ENCODE measurements at places on chromosomes 4 and X.

DNA sequence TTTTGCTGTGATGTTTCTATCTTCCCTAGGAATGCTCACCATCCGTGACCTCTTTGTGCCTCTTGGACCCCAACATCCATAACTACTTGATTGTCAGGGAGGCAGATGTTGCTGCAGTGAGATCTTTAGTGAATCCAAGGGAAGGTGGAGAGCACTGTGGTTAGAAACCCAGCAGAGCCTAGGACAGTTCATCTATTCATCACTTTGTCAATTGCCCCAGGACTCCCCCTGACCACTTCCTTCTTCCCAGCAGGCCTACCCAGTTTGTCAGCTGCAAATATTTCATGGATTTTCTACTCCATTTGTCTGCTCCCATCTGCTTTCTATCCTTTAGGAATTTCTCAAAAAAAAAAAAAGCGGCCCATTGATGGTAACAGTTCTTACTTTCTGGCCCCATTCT, 942.8 kb downstream of the PCDH7 start:
- DNase-seq = no peak

- peak; percentile 10 for DNase-seq
Observed at GRCh38 chr4:105186701-105187161, 40.1 kb downstream of the TET2 start.

GRCh38 chr4:113904877-113905276, 74.6 kb downstream of the ARSJ start:
- no peak for DNase-seq

- DNase-seq = no peak
Observed at GRCh38 chr4:56627985-56628384, 53.1 kb downstream of the HOPX start.

DNA sequence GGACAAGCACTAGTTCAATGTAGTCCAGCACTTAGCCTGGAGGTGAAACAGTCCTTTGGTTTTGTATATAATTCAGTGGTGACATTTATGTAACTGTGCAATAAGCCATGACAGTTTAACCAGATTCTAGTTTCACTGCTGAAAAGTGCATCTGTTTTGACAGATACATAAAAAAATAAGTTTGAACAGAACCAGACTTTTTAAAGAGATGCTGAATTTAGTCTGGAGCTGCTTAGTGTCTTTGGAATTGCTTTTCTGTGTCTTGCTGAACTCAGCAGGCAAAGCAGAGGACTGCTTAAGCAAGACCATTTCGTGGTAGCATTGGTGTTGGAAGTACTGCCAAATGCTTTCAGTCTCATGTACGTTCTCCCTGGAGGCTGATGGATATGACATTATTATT, 393.5 kb downstream of the MAPK10 start:
- DNase-seq = no peak

DNA sequence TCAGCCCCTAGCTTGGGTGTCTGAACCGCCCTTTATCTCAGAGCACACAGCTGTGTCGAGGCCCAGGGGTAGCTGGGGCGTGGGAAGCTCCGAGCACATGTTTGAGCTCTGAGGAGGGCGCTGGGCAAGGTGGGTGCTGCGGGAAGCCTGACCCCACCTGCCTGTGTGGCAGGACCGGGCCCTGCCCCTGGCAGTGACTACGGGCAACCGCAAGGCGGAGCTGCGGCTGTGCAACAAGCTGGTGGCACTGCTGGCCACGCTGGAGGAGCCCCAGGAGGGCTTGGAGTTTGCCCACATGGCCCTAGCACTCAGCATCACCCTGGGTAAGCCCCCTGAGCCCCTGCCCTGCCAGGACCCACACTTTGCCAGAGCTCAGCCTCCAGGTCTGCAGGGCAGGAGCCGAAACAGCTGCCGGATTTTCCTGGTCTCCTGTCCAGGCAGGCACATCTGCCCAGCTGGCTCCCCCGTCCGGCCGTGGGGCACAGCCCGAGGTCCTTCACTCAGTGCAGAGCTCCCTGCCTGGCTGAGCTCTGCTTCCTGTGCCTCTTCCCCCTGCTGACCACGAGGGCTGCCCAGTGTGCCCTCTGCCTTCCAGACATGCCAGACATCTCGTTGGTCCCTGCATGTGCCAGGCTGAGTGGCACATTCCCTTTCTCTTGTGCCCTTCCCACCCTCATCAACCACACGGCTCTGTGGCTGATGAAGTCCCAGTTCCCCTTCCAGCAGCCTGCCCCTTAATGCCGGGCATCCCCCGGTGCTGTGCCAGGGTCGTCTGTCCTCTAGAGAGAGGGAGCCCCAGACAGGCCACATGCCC, 33.2 kb upstream of the HTRA3 start:
- DNase-seq = no peak

- DNase-seq = no peak
Observed at GRCh38 chr4:127179256-127180087, 453.3 kb upstream of the INTU start.

DNA sequence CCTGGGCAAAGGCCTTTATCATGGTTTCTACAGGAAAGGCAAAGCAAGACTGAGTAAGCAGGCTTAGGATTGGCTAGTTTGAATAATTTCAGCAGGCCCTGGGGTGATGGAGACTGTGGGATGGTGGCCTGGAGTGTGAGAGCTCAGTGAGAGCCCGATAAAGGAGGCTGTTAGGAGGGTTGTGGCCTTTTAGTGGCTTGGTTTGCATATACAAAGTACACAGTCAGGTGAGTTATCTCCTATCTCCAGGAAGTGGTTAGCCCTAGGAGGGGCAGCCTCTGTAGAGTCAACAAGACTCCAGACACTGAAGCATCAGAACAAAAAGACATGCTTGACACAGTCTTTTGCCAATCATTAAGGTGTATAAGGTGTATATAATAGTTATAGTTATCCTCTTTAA, 157.2 kb downstream of the CFAP299 start:
- DNase-seq = no peak

DNA sequence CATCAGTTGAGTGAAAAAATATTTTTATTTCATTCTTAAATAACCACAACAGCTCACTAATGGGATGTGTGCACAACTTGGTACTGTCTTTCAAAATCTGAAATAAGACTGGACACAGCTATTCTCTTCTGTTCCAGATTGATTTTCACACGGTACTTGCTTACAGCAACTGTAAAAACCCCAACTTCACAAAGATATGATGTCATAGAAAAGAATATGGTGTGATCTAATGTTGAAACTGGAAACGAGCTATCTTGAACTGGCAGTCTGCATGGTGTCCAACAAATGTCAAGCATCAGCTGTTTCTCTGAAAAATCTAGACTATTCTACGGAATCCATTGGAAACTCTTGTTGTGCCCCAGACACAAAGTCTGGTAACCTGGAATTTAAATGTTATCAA, 14.7 kb downstream of the HELQ start:
- DNase-seq = no peak

DNA sequence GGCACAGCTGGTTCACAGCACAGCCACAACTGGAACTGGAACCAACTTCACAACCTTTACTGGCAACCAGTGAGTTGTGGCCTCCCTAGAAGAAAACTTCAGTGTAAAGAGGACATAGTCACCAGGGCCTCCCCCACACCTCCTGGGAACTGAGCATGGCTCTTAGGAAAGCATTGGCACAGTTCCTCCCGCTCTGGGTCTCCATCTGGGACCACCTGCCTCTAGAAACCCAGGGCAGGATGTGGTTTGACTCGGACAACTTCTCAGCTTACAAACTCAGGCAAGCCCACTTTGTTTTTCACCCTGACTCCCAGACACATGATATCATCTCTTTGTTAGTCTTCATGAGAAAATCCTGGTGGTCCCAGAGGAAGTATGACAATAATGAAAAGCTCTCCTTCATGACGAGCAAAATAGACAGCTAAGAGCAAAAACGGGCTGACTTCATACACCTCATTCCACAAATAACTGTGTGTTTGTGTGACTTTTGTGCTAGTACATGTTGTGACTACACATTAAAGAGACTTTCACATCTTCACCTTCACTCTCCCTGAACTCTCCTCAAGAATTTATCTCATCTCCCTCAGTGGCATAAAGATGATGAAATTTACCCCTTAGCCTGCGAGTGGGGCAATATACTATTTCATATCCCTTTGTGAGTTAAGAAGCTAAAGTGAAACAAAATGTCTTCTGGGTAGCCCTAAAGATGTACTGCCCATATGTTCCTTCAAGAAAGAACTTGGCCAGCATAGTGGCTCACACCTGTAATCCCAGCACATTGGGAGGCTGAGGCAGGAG, 75.4 kb downstream of the SH3KBP1 start:
- no peak for DNase-seq

DNA sequence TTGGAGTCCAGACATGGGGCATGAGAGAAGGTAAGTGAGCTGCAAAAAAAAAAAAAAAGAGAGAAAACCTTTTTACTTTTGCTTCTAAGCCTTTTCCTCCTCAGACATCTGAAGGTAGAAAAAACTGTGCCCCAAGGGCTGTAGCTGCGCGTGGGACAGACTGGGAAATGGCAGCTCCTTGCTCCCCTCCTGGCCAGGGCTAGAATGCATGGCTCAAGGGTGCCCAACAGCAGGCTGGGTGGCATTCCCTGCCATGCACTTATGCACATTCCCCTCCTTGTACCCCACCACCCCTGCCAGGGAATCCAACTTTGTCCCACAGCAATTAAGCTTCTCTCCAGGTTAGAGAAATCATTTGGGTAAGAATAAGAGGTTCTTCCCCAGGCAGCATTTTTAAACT, 421.2 kb downstream of the TRAM1L1 start:
- no peak for DNase-seq

DNA sequence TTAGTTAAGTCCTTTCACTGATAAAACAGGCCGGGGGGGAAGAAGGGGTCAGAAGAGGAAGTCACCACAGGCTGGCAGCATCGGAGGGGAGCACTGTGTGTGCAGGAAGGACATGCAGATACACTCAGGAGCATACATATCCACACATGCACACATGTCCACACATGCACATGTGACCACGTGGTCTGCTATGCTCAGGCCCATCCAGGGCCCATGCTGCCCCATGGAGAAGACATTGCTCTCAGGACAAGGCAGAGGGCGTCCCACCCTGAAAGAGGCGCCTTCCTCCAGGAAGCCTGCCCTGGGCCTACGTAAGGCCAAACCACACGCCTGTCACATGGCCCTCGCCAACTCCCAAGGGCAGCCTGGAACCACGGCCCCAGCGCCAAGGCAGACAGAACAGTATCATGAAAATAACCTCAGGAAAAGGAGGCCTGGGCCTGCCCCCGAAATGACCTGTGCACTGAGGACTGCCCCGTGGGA, 15.8 kb downstream of the WDR1 start:
- DNase-seq = no peak

GRCh38 chrX:15854080-15854655, 445 bp downstream of the AP1S2 start:
- DNase-seq = peak; percentile 60

- no peak for DNase-seq
Observed at GRCh38 chr4:7938266-7938608, 1.4 kb downstream of the AFAP1 start.

- DNase-seq = no peak
Observed at GRCh38 chr4:13203101-13203500, 281.0 kb downstream of the RAB28 start.

GRCh38 chr4:179989975-179990374, 2253.2 kb upstream of the TENM3 start:
- no peak for DNase-seq

GRCh38 chr4:169063441-169063840, 53.4 kb upstream of the CBR4 start:
- DNase-seq = no peak

- no peak for DNase-seq
Observed at GRCh38 chr4:47088298-47088697, 56.9 kb downstream of the GABRB1 start.

DNA sequence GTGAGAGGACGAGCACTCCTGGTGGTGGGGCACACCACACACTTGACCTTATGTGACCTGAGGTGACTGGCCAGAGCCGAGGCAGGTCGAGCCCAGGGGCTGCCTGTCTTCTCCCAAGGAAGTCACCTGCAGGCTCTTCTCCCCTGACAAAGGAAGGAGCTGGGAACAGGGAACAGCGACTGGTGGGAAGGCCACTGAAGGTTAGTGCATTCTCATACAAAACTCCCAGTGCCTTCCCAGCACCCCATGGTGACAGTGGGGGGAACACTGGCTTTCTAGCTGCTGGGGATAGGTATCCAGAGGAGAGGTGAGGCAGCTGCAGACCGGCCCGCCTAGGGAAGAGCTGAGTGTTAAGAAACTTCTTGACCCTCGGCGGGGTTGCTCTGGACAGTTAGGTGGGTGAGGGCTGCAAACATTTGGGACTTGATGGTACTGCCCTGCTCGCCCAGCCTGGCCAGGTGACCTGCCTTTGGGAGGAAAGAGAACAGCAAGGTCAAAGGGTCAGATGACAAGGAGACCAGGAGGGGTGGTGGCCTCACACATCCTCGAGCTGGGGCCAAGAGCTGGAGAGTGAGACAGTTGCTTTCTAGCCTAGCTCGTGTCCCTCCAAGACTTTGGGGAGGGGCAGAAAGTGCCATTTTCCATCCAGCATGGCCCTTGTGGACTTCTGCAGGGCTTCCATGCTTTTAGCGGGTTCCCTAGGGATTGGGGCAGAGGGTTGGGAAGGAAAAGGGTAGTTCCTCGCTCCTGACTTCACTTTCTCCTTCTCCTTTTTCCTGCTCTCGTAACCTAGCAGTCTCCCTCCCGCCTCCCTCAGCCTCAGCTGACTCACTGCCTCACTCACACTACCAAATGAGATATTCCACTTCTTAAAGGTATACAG, 2.7 kb downstream of the NALF2 start:
- DNase-seq = no peak

DNA sequence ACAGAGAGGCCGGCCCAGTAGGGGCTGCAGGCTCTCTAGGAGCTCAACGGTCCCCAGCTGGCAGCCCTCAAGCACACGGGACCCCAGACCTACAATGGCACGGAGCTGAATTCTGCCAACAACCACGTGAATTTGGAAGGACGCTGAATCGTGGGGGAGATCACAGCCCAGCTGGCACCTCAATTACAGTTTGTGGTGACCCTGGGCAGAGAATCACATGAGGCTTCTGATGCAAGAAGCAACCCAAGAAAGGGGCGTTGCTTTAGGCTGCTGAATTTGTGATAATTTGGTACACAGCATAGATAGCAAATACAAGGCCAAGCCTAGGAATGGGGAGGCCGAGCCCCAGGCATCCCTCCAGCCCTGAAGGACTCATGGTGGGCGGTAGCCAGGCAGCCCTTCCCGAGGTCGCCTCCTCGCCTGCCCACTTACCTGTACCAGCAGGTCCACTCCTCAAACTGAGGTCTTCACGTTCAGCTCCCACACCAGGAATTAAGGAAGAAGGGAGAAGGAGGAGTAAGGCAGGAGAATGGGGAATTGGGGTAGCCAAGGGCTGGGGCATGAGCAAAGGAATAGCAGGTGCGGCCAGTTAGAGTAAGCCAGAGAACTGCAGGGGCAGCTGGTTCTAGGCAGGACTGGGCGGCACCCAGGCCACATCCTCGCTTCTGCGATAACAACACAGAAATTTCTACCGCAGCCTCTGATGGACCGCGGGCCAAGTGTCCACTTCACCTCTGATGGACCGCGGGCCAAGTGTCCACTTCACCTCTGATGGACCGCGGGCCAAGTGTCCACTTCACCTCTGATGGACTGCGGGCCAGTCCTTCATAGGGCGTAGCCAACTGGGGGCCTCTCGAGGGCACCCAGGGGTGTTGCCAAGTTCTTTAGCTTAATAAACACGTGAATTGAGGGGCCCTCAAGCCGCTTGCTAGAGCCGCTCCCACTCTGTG, 23.4 kb upstream of the HTRA3 start:
- no peak for DNase-seq

GRCh38 chr4:121353213-121353612, 27.6 kb downstream of the QRFPR start:
- DNase-seq = no peak

GRCh38 chr4:53432528-53433424, 55.3 kb downstream of the FIP1L1 start:
- no peak for DNase-seq

- DNase-seq = no peak
Observed at GRCh38 chr4:3783693-3784306, 17.6 kb downstream of the ADRA2C start.

- DNase-seq = no peak
Observed at GRCh38 chr4:142348613-142349021, 497.5 kb downstream of the INPP4B start.
